Psoas muscle (tissue), 8 donors: ENCODE measurements at places on chromosomes 7 and 10. TPM values are rescaled to one million over a fixed set of nuclear protein-coding genes. Genes with fewer than 3 reads are reported as not detected.

- H3K36me3 ChIP-seq: no peaks in the 10 kb centered on the region
- no peaks in the 10 kb centered on the region for H3K4me1 ChIP-seq
- no peak overlapping the region for H3K27ac ChIP-seq
- H3K4me3 ChIP-seq: no peak overlapping the region
- H3K27me3 ChIP-seq: no peaks in the 10 kb centered on the region
- DNase-seq: no peak
These were observed 8.1 kb downstream of the APBB1IP start for GRCh38 chr10:26446258-26446657.

DNA sequence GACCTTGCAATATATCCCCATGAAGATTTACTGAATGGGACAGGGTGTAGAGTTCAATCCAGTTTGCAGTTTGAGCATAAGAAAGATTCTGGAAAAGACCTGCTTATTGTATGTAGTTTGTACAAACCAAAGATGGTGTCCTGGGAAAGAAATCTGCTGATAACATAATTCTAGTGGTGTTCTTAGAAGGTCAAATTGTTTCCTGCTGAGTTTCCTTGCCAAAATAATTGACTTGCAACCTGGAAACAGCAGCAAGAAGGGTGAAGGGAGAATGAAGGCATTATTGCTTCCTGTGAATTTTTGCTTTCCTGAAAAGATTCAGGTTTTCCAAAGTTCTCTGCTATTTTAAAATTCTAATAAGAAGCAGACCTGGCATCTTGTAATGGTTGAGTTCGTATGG lies 222.9 kb downstream of the KIF20B start:
- no peaks in the 10 kb centered on the region for H3K36me3 ChIP-seq
- no peak for DNase-seq
- no peaks in the 10 kb centered on the region for H3K27me3 ChIP-seq

DNA sequence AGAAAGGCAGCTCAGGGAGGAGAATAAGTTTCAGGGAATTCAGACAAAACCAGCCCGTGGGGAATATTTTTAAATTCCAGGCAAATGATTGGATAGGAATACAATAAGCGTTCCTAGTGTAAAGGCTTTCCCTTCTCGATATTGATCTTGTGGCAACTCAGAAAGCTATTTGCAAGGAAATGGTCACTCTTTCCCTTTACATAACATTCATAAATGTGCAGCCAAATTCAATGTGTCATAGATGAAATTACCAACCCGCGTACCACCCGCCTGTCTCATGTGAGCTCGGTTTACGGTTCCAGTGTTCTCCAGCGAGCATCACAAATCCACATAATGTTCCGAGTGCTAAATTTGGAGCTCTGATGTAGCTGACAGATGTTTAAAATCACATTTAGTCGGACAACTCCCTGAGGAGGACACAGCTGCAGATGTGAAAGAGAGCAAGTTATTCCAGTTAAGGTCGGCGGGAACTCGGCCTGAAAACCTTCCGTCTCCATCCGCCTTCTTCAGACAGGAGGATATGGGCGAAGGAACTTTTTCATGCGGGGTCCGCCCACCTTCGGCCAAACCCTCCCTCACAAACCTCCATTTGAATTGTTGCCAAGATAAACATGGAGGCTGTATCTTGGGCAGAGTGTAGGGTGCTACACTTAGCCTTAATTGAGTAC lies 327.0 kb downstream of the RNLS start:
- peak overlapping the region; percentile 68 for H3K27ac ChIP-seq
- no peaks in the 10 kb centered on the region for H3K36me3 ChIP-seq
- peak; percentile 80 for DNase-seq
- H3K27me3 ChIP-seq: no peaks in the 10 kb centered on the region
- H3K4me3 ChIP-seq: peak overlapping the region; percentile 33
- peaks cover 24% of the 10 kb centered on the region for H3K4me1 ChIP-seq

The IFIT1B gene
- polyA plus RNA-seq: not detected

- H3K4me3 ChIP-seq: no peak overlapping the region
- H3K36me3 ChIP-seq: no peaks in the 10 kb centered on the region
- no peak overlapping the region for H3K27ac ChIP-seq
- H3K4me1 ChIP-seq: no peaks in the 10 kb centered on the region
- no peaks in the 10 kb centered on the region for H3K27me3 ChIP-seq
These were observed 240.3 kb upstream of the LRGUK start for GRCh38 chr7:133886797-133887196.

DNA sequence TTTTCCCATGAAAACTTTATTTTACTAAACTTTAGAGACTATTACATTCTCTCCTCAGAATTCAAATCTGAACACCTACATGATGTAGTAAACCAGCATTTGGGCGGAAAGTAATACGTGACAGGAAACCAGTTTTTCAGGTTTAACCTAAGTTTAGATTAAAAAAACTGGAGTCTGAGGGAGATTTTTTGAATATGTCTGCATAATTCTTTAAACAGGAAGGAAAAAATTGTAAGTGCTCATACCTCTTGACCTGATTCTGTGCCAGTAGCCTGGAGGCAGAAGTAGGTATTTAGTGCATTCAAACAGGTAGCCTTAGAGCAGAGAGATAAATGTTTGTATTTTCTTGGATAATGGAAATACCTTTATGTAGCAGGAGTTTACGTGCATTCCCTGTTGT lies 224.3 kb downstream of the MDFIC start:
- H3K27me3 ChIP-seq: no peaks in the 10 kb centered on the region
- no peak overlapping the region for H3K4me3 ChIP-seq
- H3K36me3 ChIP-seq: no peaks in the 10 kb centered on the region
- no peaks in the 10 kb centered on the region for H3K4me1 ChIP-seq
- H3K27ac ChIP-seq: no peak overlapping the region

- H3K27me3 ChIP-seq: no peaks in the 10 kb centered on the region
- H3K4me1 ChIP-seq: peaks cover 7% of the 10 kb centered on the region
- no peaks in the 10 kb centered on the region for H3K36me3 ChIP-seq
- no peak overlapping the region for H3K4me3 ChIP-seq
These were observed 7.0 kb downstream of the WDR91 start for GRCh38 chr7:135204341-135204749.

DNA sequence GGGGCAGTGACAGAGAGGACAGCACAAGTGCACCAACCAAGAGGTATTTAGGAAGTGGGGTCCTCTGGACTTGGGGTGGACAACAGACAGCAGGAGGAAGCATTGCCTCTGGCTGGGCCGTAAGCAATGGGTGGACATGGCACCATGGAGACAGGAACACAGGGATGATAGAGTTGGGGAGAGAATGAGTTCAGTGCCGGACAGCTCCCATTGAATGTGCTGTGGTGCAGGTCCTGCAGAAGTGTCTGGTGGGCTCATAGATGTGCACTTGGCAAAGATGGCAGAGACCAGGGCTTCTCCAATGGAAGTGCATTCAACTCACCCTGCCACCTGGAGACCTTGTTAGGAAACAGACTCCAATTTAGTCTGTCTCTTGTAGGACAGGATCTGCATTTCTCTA lies 341.5 kb upstream of the ZMIZ1 start:
- no peak overlapping the region for H3K27ac ChIP-seq
- no peak for DNase-seq
- no peak overlapping the region for H3K4me3 ChIP-seq
- H3K4me1 ChIP-seq: peaks cover 5% of the 10 kb centered on the region
- H3K36me3 ChIP-seq: no peaks in the 10 kb centered on the region
- H3K27me3 ChIP-seq: no peaks in the 10 kb centered on the region

- no peak overlapping the region for H3K4me3 ChIP-seq
- peaks cover 12% of the 10 kb centered on the region for H3K27me3 ChIP-seq
- H3K4me1 ChIP-seq: no peaks in the 10 kb centered on the region
- no peak overlapping the region for H3K27ac ChIP-seq
- H3K36me3 ChIP-seq: no peaks in the 10 kb centered on the region
- DNase-seq: no peak
These were observed 17.7 kb downstream of the PTPRN2 start for GRCh38 chr7:158569858-158570323.

- no peaks in the 10 kb centered on the region for H3K36me3 ChIP-seq
- no peak overlapping the region for H3K27ac ChIP-seq
- H3K27me3 ChIP-seq: no peaks in the 10 kb centered on the region
- DNase-seq: no peak
- H3K4me3 ChIP-seq: no peak overlapping the region
These were observed 240.1 kb downstream of the TRIL start for GRCh38 chr7:28718055-28718481.

The PAX4 gene
- polyA plus RNA-seq: not detected

DNA sequence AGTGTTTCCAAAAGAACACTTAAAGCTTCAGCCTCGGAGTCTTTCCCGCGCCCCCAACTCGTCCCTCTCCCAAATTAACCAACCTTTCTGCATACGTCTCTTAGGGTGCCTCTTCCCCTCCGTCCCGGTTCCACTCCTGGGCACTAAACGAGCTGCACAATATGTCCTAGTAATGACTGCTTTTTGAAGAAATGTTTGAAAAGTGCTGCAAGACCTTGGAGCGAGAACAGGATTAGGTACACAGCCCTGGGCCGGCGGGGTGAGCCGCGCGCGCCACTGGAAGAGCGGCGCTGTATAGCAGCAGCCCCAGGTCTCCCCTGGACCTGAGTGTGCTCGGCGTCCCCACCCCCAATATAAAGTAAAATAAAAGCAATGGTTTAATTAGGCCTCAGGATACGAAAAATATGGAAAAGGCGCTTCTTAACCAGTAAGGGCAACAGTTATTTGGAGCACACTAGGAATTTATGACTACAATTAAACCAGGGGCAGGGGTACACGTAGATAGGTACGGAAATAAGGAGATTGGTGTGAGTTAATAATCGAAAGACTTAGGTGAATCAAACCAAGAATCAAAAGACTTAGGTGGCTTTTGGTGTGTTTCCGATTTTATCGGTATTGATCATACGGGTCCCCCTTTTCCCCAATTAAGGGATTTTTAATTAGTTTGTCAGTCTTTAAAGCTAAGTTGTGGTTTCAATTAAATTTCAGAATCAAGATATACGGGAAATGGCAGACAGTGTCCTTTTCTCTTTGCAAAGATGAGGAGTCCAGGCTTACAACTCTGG lies 1.9 kb downstream of the TET1 start:
- H3K27ac ChIP-seq: no peak overlapping the region
- H3K36me3 ChIP-seq: no peaks in the 10 kb centered on the region
- peak overlapping the region; percentile 73 for H3K4me3 ChIP-seq
- H3K4me1 ChIP-seq: peaks cover 2% of the 10 kb centered on the region
- no peak for DNase-seq

DNA sequence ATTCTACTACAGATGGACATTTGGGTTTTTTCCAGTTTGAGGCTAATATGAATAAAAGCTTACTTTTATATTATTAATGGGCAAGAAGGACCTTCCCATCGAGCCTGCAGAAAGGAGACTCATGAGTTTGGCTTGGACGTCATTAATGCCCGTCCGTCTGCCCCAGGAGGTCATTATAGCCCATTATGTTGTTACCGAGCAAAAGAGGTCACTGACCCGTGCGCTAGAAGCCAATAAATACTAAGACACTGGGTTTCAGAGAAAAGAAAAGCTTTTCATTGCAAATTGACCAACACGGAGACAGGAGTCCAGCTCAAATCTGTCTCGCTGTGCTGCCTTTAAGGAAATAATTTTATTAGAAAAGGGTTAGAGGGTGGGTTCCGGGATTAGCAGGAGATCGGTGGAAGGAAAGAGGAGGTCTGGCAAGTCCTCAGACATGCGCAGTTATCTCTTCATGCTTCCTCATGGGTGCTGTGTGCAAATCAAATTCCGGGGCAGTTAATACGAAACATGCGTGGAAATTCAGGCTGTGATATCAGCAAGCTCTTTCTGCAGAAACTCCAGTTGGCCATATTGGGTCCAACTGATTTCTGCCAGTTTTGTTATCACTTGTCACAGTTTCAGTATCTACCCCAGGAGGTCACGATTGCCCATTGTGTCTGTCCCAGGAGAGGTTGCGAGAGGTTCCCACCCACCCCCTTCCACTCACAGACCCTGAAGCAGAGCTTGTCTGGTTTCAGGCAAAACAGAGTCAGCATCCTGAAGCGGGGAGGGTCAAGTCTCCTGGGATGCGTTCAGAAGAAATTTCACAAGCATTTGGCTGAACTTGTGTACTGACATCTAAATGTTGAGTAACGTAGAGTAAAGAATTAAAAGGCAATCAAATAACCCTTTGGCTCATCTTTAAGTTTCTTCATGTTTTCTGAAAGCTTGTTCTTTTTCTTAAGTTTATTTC lies 1.1 kb upstream of the GALNTL5 start:
- DNase-seq: peak; percentile 49
- H3K36me3 ChIP-seq: no peaks in the 10 kb centered on the region
- H3K4me3 ChIP-seq: peak overlapping the region; percentile 28
- no peaks in the 10 kb centered on the region for H3K4me1 ChIP-seq
